ENCODE measurements at places on chromosomes 1 and 21.
A peak's percentile ranks its signal among the peaks of the same experiment; 100 is the strongest.

DNA sequence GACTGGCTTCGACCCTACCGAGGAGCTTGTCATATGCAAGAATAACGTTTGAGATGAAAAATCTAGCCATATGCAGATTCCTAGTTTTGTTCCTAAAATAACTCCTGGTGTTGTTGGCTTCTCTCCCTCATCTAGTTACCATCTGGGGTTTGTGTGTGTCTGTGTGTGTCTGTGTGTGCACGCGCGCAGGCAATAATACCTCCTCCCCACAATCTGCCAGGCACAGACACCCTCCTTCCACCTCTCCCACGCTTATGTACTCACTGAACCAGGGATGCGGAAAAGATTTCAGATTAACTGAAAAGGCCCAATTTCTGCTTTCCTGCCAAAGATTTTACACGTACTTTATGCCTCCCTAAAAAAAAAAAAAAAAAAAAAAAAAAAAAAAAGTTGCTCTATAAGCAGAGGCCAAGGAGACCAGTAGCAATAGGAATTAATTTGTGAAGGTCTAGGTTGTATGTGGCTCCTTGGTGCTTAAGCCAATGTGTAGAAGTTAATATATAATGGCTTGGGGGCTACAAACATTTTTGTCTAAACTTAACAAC lies 452.7 kb downstream of the NUF2 start:
- DNase-seq, result no peak

DNA sequence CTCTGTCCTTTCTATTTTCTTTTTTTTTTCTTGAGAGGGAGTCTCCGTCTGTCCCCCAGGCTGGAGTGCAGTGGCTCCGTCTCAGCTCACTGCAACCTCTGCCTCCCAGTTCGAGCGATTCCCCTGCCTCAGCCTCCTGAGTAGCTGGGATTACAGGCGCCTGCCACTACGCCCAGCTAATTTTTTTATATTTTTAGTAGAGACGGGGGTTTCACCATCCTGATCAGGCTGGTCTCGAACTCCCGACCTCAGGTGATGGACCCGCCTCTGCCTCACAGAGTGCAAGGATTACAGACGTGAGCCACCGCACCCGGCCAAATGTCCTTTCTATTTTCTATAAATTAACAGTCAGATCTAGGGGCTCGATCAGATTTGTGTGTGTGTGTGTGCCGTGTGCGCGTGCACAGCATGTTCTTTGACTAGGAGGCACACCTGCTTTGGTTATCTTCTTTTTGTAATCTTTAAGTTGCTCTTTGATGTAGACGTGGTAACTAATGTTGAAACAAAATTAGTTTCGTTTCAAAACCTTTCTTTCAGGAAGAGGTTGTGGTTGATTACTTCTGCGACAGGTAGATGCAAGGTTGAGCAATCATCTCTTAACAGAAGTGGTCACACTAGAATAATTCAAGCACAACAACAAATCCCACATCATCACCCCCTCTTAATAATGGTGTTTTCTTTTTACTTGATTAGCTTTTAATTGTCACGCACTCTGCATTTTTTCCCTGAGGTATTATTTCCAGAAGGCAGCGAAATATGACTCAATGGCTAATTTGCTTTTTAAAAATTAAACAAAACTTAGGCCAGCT lies 779 bp upstream of the DEGS1 start:
- no peak for DNase-seq

DNA sequence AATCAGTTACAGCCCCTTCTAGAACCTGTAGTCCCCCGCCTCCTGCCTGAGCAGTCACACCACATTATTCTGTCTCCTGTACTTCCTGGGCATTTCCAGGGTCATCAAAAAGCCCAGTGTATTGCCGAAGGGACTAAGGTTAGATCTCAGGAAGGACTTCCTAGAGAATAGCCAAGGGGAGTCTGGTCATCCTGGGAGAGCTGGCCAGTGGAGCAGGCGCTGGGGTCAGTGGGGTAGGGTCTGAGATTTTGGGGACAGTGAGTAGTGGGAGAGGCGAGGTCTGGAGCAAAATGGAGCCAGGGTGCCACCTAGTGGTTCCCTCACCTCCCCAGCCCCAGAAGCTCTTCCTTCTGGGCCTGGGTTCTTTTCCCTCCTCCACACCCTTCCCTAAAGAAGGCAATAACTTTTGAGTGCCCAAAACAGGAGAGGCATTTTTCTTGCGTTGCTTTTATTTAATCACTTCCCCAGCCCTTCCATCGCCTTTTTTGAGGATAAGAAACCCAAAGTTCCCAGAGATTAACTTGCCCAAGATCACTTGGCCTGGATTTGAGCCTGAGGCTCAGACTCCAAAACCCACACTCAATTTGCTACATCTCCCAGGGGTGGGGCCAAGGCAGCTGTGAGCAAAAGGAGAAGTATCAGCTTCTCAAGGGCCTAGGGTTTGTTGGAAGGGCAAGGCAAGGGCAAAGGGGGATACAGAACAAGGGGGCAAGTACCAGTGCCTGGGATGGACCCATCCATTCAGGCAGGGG lies 7.3 kb upstream of the PMVK start:
- peak; percentile 37 for DNase-seq

DNA sequence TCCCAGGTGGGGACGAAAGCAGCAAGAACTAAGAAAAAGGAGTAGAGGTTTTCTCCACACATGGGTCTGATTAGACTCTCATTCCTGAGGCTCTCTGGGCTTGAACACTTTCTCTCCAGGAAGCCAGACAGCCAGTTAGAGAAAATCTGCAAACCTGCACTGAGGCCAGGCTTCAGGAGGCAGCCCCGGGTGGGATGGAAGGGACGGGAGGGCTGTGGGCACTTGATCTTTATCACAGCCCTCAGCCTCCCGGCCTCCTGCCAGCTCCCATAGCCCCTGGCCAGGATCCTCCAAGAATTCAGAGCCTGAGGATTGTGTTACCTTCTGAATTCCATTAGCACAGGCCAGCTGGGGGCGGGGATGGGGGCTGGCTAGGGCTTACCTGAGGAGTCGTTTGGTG lies 40.1 kb downstream of the SERTAD4 start:
- DNase-seq, result no peak

- no peak for DNase-seq
These were observed 80.2 kb upstream of the CHODL start for GRCh38 chr21:18164483-18164882.

DNA sequence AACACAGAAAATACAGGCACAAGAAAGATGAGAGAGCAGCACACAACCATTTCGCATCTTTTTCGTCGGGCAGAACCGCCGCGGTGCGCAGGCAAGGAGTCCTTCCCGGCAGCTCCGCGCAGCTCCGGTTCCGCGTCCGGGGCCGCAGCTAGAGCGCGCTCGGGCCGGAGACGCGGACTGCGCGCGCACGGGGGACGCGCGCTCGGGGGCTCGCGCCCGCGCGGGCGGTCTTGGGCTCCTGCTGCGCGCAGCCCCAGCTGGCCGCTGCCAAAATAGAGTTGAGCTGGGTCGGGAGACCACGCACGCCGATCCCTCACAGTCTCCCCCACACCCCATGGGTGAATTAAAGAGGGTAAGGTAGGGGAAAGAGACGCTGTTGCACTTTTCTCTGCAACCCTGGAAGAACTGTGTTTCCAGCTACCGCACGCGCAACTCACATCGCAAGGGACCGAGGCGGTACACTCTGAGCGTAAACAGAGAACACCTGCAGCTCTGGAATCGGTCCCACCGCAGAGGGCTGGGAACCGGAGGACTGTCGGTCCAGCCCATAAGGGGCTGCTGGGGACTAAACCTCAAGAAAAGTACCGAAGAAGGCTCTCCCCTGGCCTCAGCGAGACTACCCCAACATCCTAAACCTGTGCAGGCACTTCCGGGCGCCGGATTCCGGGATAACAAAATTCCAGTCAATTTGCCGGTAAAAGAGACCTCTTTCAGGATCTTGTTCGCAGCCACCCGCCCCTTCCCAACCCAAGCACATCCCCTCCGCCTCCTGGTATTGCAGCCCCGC lies 1.7 kb downstream of the NR5A2 start:
- DNase-seq, result peak; percentile 55

Data from EL (cell line).